Activated CD4-positive, alpha-beta T cell treated with anti-CD3 and anti-CD28 coated beads, Interleukin-2, amount 50 U/mL, for 24 hours (primary cell): ENCODE measurements at places on chromosomes 2 and 18.
A peak's percentile ranks its signal among the peaks of the same experiment; 100 is the strongest.

GRCh38 chr2:128610496-128610895, 291.8 kb upstream of the HS6ST1 start:
- no peak for DNase-seq

- no peak for DNase-seq
These were observed 29.8 kb downstream of the RNMT start for GRCh38 chr18:13756261-13756660.

DNA sequence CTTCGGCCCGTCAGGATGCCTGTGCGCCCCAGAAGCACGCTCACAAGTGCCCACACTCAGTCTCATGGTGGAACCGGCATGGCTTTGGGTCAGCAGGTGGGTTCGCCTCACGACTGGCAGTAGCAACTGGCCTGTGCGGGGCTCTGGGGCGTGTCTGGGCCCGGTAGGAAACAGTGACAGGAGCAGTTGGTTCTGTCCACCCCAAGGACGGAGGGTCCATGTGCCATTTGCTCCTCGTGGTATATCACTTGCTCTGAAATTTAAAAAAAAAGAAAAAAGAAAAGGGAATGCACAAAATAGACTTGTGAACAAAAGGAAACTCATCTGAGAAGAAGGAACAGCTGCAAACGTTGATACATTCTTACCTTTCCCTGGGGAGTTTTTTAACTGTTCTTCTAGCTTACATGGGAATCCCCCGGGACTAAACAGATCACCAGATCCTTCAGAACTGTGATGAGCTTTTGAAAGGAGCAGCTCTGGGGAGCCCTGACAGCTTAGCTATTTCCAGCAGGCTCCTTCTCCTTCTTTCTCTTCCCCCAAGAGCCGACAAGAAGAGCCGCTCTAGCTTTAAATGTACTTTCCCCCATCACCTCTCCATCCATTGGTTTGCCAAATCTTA, 42.8 kb downstream of the TRAPPC12 start:
- no peak for DNase-seq

DNA sequence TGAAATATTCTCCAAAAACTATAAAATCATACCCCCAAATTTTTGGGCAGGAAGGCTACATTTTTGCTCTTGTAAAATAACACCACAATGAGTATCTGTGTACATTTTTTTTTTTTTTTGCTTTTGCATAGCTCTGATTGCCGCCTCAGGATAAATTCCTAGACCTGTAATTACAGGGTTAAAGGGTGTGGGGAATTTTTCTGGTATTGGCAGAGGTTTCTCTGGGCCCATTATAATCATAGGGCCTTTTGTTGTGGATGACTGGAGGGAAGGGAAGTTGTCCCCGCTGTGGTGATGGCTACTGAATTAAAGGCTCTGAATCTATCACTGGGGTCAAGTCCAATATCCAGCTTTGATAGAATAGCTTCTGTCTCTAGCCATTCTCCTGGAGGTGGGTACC, 26.6 kb downstream of the CCDC195 start:
- no peak for DNase-seq

GRCh38 chr18:57997820-57998219, 46.2 kb upstream of the NEDD4L start:
- no peak for DNase-seq

GRCh38 chr2:119198240-119198840, 25.3 kb upstream of the STEAP3 start:
- DNase-seq, result no peak

- no peak for DNase-seq
These were observed 59.0 kb downstream of the PXDN start for GRCh38 chr2:1685078-1685956.

GRCh38 chr2:18387441-18388206, 172.8 kb downstream of the RDH14 start:
- DNase-seq, result peak; percentile 53

GRCh38 chr2:234107861-234108260, 57.4 kb downstream of the SPP2 start:
- DNase-seq, result no peak

- DNase-seq, result no peak
These were observed 91.0 kb downstream of the CSRNP3 start for GRCh38 chr2:165560377-165560988.

GRCh38 chr2:197121756-197122385, 188.7 kb downstream of the ANKRD44 start:
- DNase-seq, result no peak

- DNase-seq, result no peak
These were observed 215.9 kb downstream of the IRS1 start for GRCh38 chr2:226583715-226584114.

GRCh38 chr18:38619129-38619528, 1053.5 kb upstream of the CELF4 start:
- DNase-seq, result no peak

DNA sequence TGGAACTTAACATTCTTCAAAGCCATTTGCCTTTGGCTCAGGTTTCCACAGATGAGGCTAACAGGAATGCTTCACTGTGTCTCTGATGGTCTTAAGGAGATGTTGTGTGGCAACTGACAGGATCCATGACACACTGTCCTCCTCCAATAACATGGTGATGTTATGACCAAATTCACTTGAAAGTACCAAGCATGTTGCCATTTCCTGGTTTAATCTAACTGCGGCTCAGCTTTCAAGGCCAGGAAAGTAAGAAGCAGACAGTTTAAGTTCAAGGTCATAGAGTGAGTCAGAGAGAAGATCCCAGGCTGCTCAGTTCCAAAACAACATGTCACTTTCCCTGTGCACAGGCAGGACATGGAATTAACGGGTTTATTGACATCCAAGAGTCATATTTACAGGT, 513.6 kb downstream of the STK39 start:
- DNase-seq, result no peak

DNA sequence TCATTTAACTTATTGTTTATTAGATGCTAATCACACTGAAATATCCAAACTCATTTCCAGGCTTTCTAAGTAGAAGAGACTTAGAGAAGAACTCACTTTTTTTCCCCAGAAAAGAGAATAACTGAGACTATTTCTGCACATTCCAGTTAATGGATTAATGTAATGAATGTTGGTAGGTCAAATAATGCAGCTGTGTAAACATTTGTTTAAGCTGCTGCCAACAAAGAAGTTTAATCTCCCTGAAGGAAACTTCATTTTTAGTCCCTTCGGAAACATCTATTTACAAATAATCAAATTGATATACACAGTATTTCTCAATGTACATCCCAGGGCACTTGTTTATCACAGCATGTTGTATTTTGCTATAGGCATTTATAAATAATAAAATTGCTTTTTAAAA, 126.9 kb downstream of the KCNS3 start:
- no peak for DNase-seq

DNA sequence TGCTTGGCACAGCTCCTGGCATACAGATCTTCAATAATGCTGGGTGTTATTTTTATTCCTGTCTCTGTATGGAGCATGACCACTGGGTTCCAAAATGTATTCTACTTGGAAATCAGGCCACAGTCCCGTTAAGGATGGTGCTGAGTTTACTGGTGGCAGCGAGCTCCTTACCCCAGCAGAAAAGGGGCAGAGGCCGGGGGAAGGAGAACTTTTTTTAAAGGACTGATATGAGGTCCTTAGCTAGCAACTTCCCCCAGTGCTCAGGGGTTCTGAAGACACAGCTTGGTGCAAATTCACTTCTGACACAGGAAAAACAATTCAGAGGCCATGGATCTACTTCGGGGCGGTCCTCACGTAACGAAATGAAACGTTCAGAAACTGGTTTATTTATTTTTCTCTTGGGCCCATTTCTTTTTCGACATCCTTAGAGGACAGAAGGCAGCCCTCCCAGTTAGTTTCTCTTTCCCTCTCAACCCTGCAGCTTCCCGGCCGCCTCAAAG, 872 bp downstream of the RDH14 start:
- no peak for DNase-seq

GRCh38 chr18:12317664-12318333, 9.8 kb downstream of the TUBB6 start:
- DNase-seq, result no peak

- no peak for DNase-seq
These were observed 202.8 kb upstream of the TWIST2 start for GRCh38 chr2:238645095-238645494.

DNA sequence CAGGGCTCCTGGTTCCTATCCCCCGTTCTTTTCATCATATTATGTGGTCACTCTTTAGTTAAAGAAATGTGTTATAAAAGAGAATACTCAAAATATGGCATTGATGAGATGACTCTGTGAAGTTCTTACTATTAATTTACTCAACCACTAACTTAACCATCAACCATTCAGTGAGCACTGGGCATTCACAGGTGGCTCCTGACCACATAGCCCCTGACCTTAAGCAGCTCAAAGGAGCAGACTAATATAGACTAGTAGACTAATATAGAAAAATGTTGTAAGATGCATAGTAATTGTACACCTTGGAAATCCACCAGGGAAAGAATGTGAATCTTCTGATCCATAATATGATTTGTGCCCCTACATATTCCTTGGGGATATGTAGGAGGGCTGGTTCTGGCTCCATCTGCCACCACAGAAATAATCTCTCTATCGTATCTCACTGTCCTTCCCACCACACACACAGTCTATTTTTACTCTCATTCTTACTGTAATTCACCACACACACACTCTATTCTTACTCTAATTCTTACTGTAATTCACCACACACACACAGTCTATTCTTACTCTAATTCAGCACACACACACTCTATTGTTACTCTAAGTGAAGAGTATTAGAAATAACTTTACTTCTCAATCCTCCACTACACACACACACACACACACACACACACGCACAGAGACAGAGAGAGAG, 188.9 kb upstream of the ITGA4 start:
- DNase-seq, result no peak

DNA sequence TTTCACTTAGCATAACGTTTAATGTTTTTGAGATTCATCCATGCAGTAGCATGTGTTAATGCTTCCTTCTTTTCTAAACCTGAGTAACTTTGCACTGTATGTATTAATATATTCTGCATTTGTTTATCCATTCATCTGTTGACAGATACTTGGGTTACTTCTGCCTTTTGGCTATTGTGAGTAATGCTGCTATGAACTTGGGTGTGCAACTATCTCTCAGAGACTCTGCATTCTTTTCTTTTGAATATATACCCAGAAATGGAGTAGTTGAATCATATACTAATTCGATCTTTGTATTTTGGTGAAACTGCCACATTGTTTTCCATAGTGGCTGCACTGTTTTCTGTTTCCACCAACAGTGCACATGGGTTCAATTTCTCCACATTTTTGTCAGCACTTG, 128.3 kb downstream of the SH3BP4 start:
- no peak for DNase-seq

- no peak for DNase-seq
These were observed 1155.8 kb upstream of the CHAC2 start for GRCh38 chr2:52611759-52612158.

GRCh38 chr18:12264864-12265263, 10.7 kb downstream of the CIDEA start:
- DNase-seq, result no peak

DNA sequence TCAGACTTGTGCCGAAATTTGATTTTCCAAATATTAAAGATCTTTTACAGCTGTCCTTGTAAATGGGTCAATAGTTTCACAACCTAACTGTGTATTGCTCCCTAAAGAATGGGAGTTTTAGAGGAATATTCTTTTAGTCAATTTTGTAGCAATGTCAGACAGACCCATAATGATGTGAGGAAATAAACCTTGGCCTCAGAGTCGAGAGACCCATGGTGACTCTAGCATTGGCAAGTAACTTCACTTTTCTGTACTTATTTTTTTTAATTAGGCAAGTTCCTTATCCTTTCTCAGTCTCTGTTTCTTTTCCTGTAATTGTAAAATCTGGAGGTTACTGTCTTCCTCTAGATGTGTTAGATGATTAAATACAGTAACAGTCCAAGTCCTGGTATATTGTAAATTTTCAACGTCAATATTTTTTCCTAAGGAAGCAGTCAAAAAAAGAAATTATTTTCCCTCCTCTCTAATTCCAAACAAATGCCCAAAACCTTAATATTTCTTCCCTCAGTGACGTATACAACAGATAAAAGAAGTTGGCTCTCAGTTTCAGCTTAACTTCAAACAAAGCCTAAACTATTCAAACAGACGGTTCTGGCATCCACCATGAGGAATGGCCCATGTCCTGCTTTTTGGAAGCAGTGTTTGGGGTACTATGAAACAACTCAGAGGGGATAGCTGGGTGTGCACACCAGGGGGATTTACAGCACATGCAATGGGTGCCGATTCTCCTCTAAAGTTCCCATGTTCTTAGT, 466.7 kb downstream of the TNS1 start:
- DNase-seq, result no peak

DNA sequence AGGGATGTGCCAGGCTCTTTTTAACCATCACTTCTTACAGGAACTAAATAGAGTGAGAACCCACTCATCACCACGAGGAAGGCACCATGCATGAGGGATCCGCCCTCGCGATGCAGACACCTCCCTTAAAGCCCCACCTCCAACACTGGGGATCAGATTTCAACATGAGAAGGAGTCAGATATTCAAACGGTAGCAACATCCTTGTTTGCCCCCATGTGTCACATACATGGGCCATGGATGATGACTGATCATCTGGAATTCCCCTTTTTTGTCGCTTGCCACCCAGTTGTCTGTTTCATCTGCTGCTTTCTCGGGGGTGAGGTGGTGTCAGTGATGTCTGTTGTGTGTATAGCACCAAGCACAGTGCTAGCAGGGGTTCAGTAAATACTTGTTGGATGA, 57.9 kb downstream of the NCK2 start:
- DNase-seq, result peak; percentile 68

- DNase-seq, result no peak
These were observed 10.5 kb downstream of the CTLA4 start for GRCh38 chr2:203878063-203878462.

DNA sequence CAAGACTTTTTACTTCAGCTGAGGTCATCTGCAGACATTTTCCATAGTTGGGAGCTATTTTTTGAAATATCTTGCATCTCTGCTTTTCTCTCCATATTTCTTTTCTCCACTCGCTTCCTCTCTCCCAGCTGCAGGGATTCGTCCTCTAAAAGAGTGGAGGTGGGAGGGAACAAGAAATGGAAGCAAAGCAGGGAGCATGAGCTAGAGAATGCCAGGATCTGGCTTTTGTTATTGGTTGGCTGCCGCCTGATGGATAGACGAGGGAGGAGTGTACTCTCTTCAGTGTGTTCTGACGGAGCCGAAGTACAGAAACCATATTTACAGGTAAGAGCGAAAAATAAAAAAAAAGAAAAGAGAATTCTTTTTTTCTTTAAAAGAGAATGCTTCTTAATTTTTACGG, at the start of gene CSRNP3:
TSS of gene CSRNP3 (plus strand) at position 282 of the 400 bp plus-strand sequence. CDS start 125,368 bp downstream, outside the sequence.
- DNase-seq, result no peak

- no peak for DNase-seq
These were observed 1108.1 kb upstream of the CHAC2 start for GRCh38 chr2:52659546-52659945.

DNA sequence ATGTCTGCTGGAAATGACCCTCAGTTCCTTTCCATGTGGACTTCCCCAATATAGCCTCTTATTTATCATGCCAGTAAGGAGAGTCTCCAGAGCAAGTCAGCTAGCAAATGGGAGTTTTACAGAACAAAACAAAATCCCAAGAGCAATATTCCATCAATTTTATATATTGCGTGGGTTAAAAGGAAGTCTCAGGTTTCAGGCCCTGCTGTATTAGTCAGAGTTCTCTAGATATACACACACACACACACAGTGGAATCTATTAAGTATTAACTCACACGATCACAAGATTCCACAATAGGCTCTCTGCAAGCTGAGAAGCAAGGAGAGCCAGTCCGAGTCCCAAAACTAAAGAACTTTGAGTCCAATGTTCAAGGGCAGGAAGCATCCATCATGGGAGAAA, 102.8 kb upstream of the MAP2 start:
- no peak for DNase-seq
